ENCODE measurements at places on chromosomes 16 and 17. TPM values are rescaled to one million over a fixed set of nuclear protein-coding genes. Genes with fewer than 3 reads are reported as not detected.

Gene SOX8
- 5.1 TPM for total RNA-seq

DNA sequence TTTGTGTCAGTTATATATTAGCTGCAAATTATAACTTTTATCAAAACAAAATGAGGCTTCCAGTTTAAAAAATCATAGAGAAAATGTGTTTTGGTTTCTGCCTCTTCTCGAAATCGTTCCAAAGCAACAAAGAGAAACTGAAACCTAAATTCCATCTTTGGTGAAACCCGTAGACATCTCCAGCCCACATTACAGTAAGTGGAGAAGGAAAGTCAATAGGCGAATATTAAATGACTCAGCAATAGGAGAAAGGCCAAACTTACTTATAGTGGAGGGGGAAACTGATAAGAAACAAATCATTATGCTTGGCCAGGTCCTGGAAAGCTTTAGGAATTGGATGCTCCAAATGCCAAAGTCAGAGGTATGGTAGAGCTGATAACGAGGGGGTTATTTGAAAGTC, 103.0 kb upstream of the SHISA6 start:
- no peaks in the 10 kb centered on the region for H3K27me3 ChIP-seq
- H3K36me3 ChIP-seq = no peaks in the 10 kb centered on the region
- no peak overlapping the region for H3K4me3 ChIP-seq
- H3K27ac ChIP-seq = no peak overlapping the region
- H3K4me1 ChIP-seq = no peaks in the 10 kb centered on the region
- no peak for DNase-seq

Gene PITPNM3
- total RNA-seq = 0.49 TPM

DNA sequence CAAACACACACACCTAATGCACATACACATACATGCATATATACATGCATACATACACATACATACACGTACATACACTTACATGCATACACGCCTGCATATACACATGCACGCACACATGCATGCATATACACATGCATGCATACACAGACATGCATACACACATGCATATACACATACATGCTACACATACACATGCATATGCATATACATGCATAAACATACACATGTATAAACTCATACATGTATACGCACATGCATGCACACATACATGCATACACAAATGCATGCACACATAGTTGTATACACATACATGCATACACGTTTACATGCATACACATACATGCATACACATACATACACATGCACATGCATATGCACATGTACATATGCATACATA, 23.6 kb upstream of the RMI2 start:
- DNase-seq = no peak
- H3K4me3 ChIP-seq = no peak overlapping the region
- no peak overlapping the region for H3K27ac ChIP-seq
- H3K27me3 ChIP-seq = no peaks in the 10 kb centered on the region
- no peaks in the 10 kb centered on the region for H3K36me3 ChIP-seq

DNA sequence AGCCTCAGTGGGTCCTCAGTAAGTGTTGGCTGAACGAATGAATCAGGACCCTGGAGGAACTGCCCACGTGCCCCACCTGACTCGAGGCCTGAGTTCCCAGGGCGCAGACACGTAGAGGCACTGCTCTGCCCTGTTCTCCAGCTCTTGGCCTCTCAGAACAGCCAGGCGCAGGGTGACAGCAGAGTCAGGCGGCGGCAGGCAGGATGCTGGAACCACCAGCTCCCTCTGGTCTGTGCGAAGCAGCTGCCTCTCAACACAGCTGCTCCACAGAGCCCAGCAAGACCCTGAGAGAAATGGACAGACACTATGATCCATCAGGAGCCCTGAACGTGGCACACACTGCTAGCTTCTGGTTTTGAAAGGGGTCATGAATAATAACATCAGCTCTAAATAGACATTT, 53.1 kb upstream of the BCO1 start:
- H3K27ac ChIP-seq = no peak overlapping the region
- H3K4me3 ChIP-seq = no peak overlapping the region

Gene PRSS33
- not detected for total RNA-seq

DNA sequence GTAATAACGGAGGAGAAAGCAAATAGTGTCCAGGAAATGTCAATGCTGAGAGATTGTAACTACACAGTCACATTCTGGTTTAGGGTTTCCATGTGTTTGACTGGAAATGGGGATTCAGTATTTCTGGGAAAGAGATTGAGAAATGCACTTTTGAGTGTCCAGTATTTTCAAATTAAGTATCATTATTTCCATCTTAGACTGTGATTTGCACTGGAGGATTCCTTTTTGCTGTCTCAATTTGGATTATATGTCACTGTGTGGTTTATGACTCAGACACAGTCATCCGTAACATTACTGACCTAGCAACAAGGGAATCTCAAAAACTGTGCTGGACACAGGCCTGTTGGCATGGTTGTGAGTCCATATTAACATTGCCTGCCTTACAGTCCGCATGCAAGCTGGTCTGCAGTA, 681.4 kb downstream of the CDH11 start:
- no peaks in the 10 kb centered on the region for H3K27me3 ChIP-seq
- H3K4me3 ChIP-seq = no peak overlapping the region
- no peaks in the 10 kb centered on the region for H3K4me1 ChIP-seq

- peaks cover 14% of the 10 kb centered on the region for H3K4me1 ChIP-seq
- peak overlapping the region; percentile 92 for H3K27ac ChIP-seq
- no peak for DNase-seq
- no peaks in the 10 kb centered on the region for H3K27me3 ChIP-seq
Observed at GRCh38 chr17:51029568-51030463, 90.9 kb downstream of the SPAG9 start.

Gene CCL17
- total RNA-seq = 1.2 TPM

DNA sequence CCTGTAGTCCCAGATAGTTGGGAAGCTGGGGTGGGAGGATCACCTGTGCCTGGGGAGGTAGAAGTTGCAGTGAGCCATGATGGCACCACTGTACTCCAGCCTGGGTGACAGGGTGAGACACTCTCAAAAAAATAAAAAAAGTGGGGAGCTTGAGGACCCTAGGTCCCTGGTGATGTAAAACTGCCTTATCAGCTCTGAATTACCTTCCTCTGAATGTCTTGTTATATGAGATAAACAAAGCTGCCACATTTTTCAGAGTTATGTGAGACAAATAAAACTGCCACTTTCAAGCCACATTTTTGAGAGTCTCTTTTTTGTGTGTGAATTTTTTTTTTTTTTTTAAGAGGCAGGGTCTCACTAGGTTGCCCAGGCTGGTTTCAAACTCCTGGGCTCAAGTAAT, 32.0 kb upstream of the B4GALNT2 start:
- H3K4me1 ChIP-seq = no peaks in the 10 kb centered on the region
- H3K4me3 ChIP-seq = no peak overlapping the region
- H3K27me3 ChIP-seq = peaks cover 1% of the 10 kb centered on the region
- H3K27ac ChIP-seq = no peak overlapping the region
- H3K36me3 ChIP-seq = no peaks in the 10 kb centered on the region
- DNase-seq = no peak

Gene RASL10B
- 0.38 TPM for total RNA-seq
